ENCODE measurements at places on chromosomes 7 and 10.

DNA sequence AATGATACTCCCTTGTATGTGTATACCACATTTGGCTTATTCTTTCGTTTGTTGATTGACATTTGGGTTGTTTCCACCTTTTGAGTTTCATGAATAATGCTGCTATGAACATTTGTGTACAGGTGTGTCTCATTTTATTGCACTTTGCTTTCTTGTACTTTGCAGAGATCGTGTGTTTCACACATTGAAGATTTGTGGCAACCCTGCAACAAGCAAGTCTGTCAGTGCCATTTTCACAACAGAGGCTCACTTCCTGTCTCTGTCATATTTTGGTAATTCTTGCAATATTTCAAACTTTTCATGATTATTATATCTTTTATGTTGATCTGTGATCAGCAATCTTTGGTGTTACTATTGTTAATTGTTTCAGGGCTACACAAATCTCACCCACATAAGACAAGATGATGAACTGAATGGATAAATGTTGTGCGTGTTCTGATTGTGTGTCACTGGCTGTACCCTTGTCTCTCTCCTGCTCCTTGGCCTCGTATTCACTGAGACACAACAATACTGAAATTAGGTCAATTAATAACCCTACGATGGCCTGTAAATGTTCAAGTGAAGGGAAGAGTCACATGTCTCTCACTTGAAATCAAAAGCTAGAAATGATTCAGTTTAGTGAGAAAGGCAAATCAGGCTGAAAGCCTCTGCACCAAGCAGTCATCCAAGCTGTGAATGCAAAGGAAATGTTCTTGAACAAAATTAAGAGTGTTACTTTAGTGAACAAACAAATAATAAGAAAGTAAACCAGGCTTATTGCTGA is 133.6 kb upstream of the JCAD start:
- DNase-seq, result no peak

- no peak for DNase-seq
Measured at GRCh38 chr10:63477927-63478326, 12.2 kb upstream of the JMJD1C start.

DNA sequence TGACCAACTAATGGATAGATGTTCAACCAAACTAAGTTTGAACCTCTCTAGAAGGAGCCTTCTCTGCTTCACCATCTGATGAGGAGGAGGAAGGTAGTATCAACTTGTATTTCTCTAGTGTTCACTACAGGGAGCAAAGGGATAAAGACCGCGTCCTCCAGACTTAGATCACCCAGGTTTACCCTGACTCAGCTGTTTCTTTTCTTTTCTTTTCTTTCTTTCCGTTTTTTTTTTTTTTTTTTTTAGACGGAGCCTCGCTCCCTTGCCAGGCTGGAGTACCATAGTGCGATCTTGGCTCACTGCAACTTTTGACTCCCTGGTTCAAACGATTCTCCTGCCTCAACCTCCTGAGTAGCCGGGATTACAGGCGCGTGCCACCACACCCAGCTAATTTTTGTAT is 59.8 kb downstream of the C10orf105 start:
- DNase-seq, result no peak

DNA sequence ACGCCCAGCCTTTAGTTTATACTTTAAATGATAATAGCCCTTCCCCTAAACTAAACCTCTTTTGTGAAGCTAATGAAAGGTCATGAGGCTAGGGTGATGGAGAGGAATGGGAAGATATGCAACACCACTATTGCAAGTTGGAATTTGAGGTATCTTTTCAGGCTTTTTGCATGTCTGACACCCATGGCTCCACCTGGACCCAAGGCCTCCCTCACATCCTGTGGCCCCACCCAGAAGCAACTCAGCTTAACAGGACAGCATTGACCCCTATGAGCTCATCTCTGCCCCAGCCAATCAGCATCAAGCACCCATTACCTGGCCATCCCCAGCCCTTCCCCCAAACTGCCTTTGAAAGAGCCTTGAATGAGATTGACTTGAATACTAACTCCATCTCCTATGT is 674.2 kb upstream of the NRP1 start:
- no peak for DNase-seq

GRCh38 chr7:104152468-104152867 is 55.3 kb downstream of the ORC5 start:
- no peak for DNase-seq

Data from Ammon's horn (tissue), 1 donor.